ENCODE measurements at places on chromosomes 12 and 14.

GRCh38 chr12:131634037-131634436 is 76.9 kb upstream of the SFSWAP start:
- peak; percentile 89 for DNase-seq

DNA sequence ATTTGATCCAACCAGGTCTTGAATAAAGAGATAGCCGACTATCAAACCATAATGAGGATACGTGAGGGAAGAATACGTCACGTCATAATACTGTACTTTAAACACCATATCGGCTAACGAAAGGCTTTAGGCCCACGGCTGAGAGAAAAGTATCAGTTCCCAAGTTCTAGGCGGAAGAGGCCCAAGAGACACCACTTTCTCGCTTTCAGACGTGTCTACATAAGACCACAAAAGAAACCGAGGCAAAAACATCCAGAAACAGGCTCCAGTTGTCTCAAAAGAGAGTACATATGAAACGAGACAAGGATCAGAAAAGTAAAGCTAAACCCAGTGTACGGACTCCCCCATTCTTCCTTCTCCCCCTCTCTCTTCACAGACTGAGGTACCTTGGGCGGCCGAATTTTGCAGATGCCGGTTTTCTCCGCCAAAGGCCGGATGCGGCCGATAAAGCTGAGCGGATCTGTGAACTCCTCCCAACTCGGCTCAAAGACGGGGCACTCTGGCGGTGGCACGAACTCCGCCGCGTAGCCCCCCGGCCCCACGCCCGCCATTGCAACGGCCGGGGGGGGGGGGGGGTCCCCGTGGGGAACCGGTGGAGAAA is 479 bp downstream of the KDM5A start:
- no peak for DNase-seq

- no peak for DNase-seq
These were observed 37.6 kb downstream of the FERMT2 start for GRCh38 chr14:52913271-52913670.

GRCh38 chr12:95789126-95790032 is 1.2 kb downstream of the NTN4 start:
- no peak for DNase-seq

GRCh38 chr14:103118663-103119404 is 4.4 kb upstream of the TNFAIP2 start:
- no peak for DNase-seq

- no peak for DNase-seq
These were observed 7.9 kb downstream of the ATF7 start for GRCh38 chr12:53618275-53618674.

- DNase-seq = no peak
These were observed 37.8 kb upstream of the PPP1CC start for GRCh38 chr12:110780448-110780847.

- DNase-seq = no peak
These were observed 221.6 kb downstream of the LRRK2 start for GRCh38 chr12:40446385-40446784.

DNA sequence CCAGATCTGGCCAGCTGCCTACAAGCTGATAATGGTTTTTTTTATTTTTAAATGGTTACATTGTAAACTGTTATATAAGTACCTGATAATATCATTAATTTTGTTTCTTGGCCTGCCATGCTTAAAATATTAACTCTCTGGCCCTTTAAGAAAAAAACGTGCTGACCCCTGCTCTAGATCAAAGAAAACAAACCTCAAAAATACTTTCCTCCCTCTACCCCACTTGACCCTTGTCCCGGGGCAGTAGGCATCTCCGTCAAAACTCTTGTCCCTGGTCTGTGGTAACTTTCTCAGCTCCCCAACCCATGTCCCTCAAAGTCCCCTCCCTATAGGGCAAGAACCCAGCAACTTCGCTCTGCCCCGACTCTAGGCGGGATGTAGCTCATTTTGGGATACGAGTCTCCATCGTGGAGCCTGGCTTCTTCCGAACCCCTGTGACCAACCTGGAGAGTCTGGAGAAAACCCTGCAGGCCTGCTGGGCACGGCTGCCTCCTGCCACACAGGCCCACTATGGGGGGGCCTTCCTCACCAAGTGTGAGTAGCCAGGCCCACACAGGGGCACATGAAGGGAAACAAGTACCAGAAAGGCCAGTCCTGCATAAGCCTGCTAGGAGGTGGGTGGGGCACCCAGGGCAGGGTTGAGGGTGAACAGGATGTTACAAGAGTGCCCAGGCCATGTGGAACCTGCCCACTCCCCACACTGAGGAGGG is 3.5 kb downstream of the RDH5 start:
- no peak for DNase-seq

GRCh38 chr14:44846232-44846824 is 115.4 kb downstream of the KLHL28 start:
- peak; percentile 14 for DNase-seq

- peak; percentile 17 for DNase-seq
These were observed 14.2 kb downstream of the FKBP3 start for GRCh38 chr14:45120096-45120495.

- DNase-seq = no peak
These were observed 11.2 kb upstream of the MAP1LC3B2 start for GRCh38 chr12:116547955-116548501.
